ENCODE measurements at places on chromosomes 3 and 15. TPM values are rescaled to one million over a fixed set of nuclear protein-coding genes. Genes with fewer than 3 reads are reported as not detected.

The ZBTB38 gene
- total RNA-seq: 63.3 TPM

The SLC28A2 gene
- not detected for total RNA-seq

The TRAT1 gene
- total RNA-seq: not detected

The A4GNT gene
- not detected for total RNA-seq

The FAM98B gene
- 6.5 TPM for total RNA-seq

The IMPG2 gene
- total RNA-seq: under 0.01 TPM

The CP gene
- total RNA-seq: 0.21 TPM

The TBL1XR1 gene
- total RNA-seq: 205 TPM

The ISLR gene
- total RNA-seq: not detected
